ENCODE measurements at places on chromosomes 12 and 14. TPM values are rescaled to one million over a fixed set of nuclear protein-coding genes. Genes with fewer than 3 reads are reported as not detected.

- no peak for DNase-seq
Measured at GRCh38 chr12:53298164-53298563, 1.3 kb upstream of the MYG1 start.

Gene SLC25A3
- total RNA-seq, result 924 TPM

- no peak for DNase-seq
Measured at GRCh38 chr12:124901003-124901402, 13.4 kb downstream of the UBC start.

Gene CEBPE
- 0.11 TPM for total RNA-seq

Gene IL31
- total RNA-seq, result not detected

Gene TAS2R31
- 1.4 TPM for total RNA-seq

Gene PAPLN
- total RNA-seq, result 0.63 TPM

Gene MYF6
- total RNA-seq, result 29.3 TPM

- DNase-seq, result no peak
Measured at GRCh38 chr14:95137164-95137803, 20.0 kb downstream of the DICER1 start.

Gene RHEBL1
- 2.9 TPM for total RNA-seq

Gene EIF2S3B
- 0.32 TPM for total RNA-seq

GRCh38 chr12:3342051-3342450 is 149.0 kb upstream of the PRMT8 start:
- DNase-seq, result peak; percentile 12

Gene SLC4A8
- total RNA-seq, result 3.1 TPM

DNA sequence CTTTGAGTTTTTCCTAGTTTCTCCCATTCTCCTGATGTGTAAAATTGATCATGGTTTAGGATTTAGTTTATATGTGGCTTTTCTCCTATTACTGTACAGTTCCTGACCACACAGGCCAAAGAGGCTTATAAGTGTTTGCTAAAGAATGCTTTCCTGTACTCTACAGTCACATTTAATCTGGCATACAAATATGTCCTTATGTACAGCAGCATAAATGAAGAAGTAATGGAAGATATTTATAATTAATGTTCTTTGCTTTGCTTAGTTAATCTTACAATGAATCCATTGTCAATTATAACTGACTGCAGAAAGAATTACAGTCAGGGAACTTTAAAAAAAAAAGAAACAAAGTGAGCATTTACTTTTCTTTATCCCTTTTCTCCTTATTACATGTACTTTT is 293.9 kb downstream of the KCNC2 start:
- no peak for DNase-seq

GRCh38 chr12:130665753-130666152 is 50.3 kb downstream of the RIMBP2 start:
- DNase-seq, result no peak

Gene ANKRD33
- not detected for total RNA-seq

GRCh38 chr14:79443602-79444001 is 767.7 kb downstream of the DIO2 start:
- no peak for DNase-seq

Gene ASB2
- not detected for total RNA-seq

GRCh38 chr12:4894019-4894418 is 15.7 kb upstream of the KCNA1 start:
- DNase-seq, result no peak

DNA sequence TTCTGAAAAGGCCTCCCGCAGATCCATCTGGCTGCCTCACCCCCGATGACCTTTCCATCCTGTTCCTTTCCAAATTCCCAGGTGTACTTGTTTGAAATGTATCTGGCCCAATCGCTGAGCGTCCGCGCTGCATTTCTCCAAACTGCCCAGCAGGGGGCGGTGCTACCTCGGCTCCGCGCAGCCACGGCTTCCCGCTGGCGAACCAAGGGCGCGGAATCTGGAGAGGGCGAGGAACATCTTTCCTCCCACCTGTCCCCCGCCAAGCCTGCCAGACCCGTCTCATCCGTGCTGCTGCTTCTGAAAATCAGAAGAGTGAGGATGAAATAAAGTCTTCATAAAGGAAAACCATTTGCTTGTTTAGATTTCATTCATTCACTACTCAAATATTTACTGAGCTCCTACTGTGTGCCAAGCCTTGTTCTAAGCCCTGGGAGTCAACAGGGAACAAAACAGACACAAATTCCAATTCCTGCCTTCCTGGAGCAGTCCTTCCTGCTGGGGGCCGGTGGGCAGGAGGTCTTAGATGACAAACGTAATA is 16.8 kb upstream of the MYL2 start:
- peak; percentile 16 for DNase-seq

DNA sequence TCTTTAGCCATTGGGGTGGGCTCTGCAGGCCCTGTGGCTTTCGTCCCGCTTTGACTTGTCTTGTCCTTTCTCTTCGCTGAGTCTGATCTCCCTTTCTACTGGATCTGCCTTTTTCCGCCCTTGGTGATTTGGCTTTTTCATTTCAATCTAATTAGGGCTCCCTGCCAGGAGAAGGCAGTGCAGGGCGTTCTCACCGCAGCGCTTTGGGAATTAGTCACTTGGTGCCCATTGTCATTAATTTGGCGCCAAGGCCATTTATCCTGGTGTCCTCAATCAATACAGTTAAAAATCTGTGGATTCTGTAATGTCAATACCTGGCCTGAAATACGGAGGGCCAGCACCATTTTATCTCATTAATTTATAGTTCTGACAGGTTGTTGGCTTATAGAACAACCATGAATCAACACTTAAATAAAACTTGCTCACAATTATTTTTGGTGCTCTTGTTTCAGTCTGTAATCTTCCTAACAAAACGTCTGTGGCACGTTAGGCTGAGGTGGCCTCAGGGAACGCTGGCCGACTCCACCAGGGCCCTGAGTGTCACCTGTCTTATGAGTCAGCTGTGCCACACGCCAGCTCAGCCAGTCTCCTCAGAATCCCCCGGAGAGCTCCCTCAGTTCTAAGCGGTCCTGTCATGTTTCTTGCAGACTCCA is 115.7 kb downstream of the BEGAIN start:
- DNase-seq, result no peak

DNA sequence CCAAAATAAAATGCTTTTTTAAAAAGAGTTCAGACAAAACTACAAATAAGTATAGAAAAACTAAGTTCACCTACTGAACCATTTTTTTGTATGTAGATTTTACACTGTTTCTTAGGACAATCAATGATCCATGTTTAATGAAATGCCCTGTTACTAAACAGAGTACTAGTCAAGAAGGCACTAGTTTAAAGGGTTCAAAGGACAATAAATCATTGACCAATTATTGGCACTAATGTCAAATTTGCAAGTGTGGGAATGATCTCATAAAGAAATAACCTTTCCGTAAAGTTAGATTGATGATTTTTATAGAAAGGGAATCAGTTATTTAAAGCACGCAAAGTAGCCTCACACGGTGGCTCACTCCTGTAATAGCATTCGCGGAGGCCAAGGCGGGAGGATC is 4.2 kb downstream of the DNAI7 start:
- DNase-seq, result no peak

GRCh38 chr14:59281609-59282377 is 93.3 kb downstream of the DAAM1 start:
- peak; percentile 65 for DNase-seq

Gene NPFF
- not detected for total RNA-seq

Gene ARF3
- total RNA-seq, result 75.0 TPM

Gene TMTC3
- total RNA-seq, result 41.8 TPM

Gene PRICKLE1
- total RNA-seq, result 1.1 TPM

Gene HOXC5
- 1.8 TPM for total RNA-seq

DNA sequence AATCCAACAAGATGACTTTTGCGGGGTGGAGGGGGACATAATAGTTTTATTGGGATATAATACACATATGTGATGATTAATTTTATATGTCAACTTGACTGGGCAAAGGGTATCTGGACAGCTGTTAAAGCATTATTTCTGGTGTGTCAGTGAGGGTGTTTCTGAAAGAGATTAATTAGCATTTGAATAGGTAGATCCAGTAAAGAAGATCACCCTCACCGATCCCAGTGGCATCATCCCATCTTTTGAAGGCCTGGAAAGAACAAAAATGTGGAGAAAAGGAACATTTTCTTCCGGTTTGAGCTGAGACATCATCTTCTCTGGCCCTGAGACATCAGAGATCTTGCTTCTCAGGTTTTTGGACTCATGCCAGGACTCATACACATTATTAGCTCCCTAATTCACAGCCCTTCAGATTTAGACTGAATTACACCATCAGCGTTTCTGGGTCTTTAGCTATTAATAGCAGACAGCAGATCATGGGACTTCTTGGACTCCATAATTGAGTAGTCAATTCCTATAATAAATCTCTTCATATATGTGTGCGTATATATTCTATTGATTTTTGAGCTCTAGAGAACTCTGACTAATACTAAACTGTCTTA is 283.6 kb downstream of the PCNX1 start:
- no peak for DNase-seq

- no peak for DNase-seq
Measured at GRCh38 chr12:107165581-107165980, 72.2 kb upstream of the CRY1 start.

DNA sequence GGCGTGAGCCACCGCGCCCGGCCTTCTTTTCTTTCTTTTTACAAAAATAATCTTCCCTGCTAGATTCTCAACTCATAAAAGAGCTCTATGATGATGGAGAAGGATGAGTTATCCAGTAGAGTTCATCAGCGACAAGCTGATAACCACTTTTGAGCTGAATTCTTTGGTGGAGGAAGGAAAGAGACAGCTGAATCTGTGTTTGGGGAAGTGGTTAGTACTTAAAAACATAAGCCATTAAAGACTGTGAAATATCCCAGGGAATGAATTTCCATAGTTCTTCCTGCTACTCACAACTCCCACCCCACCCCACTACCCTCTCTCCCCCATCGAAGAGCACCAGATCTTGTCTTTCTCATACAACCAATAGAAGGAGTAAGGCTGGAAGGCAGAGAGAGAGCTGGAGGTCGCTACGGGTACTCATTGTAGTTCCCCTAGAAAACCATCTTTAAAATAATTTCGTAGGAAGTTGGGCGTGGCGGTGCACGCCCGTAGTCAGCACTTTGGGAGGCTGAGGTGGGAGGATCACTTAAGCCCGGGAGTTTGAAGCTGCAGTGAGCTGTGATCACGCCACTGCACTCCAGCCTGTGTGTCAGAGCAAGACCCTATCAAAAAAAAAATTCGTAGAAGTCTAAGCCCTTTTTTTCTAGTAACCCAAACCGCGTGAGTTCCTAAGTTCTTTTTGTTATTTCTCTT is 647 bp upstream of the ESPL1 start:
- DNase-seq, result no peak

DNA sequence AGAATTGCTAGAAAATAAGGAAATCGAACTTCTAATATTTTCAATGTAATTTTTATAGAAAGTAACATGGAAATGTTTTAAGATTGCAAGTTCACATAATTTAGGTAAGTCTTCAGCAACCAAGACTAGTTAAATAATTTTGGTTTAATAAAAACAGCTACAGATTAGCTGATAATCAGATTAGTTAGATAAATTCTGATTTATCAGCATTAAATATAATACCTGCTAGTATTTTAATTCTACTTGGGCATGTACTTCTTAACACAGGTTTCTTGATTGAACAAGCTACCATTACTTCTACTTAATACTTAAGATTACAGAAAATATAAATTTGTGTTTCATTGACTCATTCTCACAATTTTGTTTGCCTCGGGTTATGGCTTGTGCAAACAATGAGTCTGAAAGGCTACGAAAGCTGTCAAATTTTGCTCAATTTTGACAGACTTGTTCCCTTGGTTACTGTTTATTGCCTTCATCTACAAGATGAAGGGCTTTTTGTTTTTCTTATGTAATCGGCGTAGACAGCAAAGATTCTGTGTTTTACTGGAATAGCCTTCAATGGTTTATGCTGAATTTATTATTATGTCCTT is 116.1 kb upstream of the NUDT4 start:
- no peak for DNase-seq

DNA sequence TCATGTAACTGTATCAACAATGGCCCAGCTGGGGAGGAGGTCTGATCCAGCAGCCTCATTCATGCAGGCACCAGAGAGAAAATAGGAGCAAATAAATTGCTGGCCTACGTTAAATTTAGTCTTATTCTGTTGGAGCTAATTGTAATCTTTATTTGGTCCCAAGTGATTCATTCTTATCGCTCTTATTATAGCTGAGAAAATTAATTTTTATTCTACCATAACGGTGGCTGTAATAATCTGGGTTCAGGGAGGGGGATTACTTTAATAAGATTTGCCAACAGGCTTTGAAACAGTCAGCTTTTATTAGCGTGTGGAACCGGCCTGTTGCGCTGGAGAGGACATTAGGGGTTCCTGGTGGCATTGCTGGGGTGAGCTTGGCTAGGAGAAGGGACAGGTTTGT is 254.9 kb downstream of the AACS start:
- DNase-seq, result no peak

Gene TDP1
- total RNA-seq, result 48.1 TPM

Gene SMCO3
- total RNA-seq, result not detected

DNA sequence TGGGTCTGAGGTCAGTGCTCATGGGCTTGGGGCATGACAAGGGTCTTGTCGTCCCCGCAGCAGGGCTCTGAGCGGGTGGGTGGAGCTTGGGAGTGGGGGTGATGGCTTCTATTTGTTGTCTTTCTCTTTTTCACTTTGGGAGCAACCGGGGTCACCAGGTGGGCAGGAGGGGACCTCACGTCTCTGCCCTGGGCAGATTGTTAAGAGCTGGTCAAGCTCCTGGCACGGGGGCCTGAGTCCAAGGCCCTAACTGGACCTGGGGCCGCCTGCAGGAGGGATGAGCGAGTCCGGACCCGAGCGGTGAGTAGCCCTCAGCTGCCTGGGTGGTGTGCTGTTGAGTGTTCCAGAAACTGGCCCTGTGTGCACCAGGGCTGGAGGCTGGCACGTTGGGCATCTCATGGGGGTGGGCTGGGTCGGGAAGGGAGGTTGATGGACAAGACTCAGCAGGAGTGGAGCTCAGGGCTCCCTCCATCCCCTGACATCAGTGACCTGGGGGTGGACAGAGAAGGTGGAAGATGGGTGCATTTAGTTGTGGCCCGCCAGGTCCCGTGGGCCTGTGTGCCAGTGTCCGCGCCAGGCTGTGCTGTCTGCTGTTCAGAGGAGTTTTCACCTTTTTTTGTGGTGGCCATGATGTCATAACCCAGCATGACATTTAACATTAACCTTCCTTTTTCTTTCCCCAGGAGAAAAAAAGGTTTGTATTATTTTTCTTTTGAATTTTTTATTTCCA is 27.5 kb downstream of the RTL1 start:
- no peak for DNase-seq

Gene CAMKK2
- 13.5 TPM for total RNA-seq

Gene KLRB1
- not detected for total RNA-seq

- DNase-seq, result no peak
Measured at GRCh38 chr12:47419497-47419896, 286.3 kb downstream of the RPAP3 start.

GRCh38 chr12:1579651-1580435 is 14.5 kb downstream of the FBXL14 start:
- DNase-seq, result no peak

DNA sequence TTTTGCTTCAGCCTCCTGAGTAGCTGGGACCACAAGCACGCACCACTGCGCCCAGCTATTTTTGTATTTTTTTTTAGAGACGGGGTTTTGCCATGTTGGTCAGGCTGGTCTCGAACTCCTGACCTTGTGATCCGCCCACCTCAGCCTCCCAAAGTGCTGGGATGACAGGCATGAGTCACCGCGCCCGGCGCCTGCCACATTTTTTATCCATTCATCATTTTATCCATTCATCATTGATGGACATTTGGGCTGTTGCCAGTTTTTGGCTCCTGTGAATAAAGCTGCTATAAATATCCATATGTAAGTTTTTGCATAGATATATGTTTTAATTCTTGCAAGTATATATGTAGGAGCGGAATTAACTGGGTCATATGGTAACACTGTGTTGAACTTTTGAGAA is 79.5 kb downstream of the DAAM1 start:
- no peak for DNase-seq

GRCh38 chr12:57205186-57205585 is 11.4 kb upstream of the NXPH4 start:
- DNase-seq, result no peak

All from LHCN-M2 (cell line).